ENCODE measurements at places on chromosomes 13 and 19.

GRCh38 chr13:24680921-24681604 is 855 bp downstream of the ATP12A start:
- DNase-seq = no peak

DNA sequence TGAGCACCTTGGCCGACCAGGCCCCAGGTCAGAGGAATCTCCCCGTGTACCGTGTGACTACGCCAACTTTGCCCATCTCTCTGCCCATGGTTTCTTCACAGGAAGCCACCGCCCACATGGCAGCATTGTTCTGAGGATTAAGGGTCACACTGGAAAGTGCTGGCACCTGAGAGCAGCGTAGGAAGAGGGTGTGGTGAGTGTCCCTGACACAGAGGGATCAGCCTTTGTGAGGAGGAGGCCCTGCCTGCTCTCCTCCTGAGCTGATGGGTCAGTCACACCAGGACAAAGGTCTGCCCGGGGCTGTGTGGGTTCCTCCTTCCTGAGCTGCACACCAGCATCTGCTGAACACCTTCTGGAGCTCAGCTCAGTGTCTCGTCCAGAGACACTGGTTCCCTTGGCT is 32.2 kb upstream of the SLC15A1 start:
- no peak for DNase-seq

- no peak for DNase-seq
These were observed 20.4 kb upstream of the FAM216B start for GRCh38 chr13:42760951-42761350.

- DNase-seq = no peak
These were observed 22.0 kb downstream of the MISP start for GRCh38 chr19:772730-773436.

DNA sequence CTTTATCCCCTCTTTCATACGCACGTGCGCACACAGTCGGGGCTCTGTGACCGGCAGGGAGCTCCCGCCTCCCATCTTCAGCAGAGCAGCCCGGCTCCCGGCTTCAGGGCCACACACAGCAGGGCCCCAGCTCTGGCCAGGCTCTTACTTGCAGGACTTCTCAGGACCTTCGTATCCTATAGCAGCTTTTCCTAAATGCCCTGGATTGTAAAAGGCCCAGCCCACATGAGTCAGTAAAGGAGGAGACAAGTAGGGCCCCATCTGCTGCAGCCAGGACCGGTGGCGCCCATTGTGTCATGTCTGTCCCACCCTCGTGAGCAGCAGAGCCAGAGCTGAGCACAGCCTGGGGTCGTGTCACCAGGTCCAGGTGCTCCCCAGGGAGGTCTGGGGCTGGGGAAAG is 107.6 kb upstream of the VSTM2B start:
- DNase-seq = no peak

DNA sequence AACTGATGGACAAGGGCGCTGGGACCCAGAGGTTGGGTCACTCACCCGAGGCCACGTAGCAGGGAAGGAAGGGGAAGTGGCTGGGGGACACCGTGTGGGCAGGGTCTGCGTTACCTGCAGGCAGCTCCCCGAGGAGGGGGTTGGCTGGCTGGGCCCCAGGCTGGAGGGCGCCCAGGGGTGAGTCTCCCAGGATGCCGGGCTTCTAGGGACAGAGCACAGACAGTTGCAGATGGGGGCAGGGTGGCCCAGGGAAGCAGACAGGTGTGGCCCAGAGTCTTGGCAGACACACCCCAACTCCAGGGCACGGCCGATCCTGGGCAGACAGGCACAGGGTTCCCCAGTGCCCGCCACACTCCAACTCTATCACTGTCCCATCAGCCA is 5.6 kb upstream of the FDX2 start:
- DNase-seq = no peak

- DNase-seq = no peak
These were observed 574.2 kb downstream of the PCDH9 start for GRCh38 chr13:66655847-66656454.

DNA sequence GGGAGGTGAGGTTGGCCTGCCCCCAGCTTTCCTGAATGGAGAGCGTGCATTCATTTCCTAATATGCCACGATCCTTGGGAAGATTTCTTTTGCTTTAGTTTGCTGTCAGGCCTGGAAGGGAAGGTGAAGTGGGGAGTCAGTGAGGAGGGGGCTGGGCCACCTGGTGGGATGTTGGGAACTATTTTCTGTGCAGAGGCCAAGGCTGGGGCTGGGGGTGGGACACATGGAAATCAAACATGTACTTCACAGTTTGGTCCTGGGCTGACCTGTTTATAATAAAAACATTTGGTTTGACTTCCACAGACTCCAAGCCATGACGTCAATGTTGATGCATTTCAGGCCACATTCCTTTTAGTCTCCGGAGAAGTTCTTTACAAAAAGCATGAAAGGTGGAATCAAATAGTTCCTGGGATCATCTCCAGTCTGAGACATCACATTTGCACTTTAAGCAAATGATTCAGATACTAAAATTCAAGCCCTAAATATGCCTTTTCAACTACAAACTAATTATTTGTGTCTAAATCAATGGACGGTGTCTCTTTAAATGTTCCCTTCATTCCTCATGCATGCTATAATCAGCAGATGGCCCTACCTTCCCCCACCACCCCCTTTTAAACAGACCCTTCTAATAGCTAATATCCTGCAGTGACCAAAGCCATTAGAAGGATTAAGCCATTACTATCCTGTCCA is 41.5 kb upstream of the MEDAG start:
- DNase-seq = no peak

DNA sequence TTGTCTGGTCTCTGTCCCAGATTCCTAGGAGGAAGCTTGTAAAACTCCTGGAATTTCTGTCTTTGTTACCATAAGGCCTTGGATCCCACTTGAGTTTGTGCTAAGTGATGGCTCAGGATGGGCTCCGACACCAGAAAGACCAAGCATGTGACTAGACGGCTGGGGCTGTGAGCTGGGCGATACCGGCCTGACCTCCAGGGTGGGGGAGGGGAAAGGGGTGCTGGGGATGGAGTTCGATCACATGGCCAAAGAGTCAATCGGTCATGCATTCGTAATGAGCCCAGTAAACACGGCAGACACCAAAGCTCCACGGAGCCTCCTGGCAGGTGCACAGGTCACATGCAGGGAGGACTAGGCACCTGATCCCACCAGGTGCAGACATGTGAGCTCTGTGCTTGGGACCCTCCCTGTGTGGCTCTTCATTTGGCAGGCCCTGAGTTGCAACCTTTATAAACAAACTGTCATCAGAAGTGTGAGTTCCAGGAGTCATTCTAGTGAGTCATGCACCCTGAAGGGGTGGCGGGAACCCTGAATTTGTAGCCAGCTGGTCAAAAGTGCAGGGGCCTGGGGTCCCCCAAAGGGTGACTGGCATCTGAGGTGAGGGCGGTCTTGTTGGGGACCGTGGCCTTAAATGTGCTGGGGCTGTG is 27.1 kb downstream of the ELAVL1 start:
- DNase-seq = no peak

DNA sequence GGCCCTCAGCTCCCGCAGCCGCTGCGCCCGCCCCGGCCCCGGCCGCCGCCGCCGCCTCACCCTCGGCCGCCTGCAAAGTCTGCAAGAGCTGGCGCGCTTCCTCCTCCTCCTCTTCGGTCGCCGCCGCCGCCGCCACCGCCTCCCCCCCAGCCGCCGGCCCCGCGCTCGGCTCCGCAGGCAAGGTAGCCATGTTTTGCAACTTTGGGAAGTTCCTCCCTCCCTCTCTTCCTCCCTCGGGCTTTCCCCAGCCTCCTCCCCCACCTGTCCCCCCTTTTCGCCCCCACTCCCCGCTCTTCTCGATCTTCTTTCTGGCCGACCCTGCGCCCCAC is 433 bp downstream of the SIX5 start:
- DNase-seq = no peak

DNA sequence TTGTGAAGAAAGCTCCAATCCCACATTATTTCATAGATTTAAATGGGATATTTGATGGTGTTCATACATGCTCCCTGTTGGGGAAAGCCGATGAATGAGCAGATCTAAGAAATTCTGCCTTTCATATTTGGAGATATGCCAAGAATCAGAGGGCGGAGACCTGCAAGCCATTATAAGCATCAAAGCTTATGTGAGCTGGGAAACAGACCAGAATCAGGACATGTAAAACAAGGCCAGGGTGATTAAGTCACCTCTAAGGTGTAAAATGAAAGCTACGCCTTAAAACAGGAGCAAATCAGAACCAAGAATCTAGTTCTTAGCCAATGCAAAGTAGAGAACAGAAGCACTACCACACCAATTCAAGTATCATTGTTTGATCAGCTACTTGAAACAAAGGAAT is 392.4 kb downstream of the DCT start:
- no peak for DNase-seq

- DNase-seq = no peak
These were observed 31.6 kb upstream of the TFDP1 start for GRCh38 chr13:113552786-113553434.

Data from activated T-helper 1 cell treated with anti-CD3 and anti-CD28 coated beads, Interleukin-2, amount 50 U/mL, for 16 hours (primary cell).